ENCODE measurements at places on chromosomes 5 and 9.

DNA sequence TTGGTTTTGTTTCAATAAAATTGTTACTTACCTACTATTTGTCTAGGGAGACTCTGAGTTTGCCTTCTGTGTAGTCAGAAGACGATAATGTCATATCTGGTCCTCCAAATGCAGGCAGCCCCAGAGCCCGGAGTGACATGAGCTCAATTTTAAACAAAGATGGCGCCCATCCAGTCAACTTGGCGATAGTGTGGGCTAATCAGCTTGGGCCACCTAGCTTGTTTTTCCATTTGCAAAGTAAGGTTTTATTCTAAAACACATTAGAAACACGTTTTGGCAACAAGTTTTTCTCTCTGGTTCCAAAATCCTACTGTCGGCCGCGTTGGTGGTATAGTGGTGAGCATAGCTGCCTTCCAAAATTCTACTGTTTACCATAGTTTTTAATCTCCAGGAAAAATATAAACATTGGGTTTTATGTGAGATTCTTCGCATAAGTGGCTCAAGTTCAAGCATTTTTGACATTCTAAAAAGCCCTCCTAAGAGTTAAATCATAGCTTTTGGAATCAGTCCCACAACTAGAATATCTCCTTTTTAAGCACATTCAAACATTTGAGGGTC is 13.2 kb downstream of the TSC1 start:
- no peak for DNase-seq

- DNase-seq, result no peak
Measured at GRCh38 chr5:44814761-44815160, 6.0 kb downstream of the MRPS30 start.

DNA sequence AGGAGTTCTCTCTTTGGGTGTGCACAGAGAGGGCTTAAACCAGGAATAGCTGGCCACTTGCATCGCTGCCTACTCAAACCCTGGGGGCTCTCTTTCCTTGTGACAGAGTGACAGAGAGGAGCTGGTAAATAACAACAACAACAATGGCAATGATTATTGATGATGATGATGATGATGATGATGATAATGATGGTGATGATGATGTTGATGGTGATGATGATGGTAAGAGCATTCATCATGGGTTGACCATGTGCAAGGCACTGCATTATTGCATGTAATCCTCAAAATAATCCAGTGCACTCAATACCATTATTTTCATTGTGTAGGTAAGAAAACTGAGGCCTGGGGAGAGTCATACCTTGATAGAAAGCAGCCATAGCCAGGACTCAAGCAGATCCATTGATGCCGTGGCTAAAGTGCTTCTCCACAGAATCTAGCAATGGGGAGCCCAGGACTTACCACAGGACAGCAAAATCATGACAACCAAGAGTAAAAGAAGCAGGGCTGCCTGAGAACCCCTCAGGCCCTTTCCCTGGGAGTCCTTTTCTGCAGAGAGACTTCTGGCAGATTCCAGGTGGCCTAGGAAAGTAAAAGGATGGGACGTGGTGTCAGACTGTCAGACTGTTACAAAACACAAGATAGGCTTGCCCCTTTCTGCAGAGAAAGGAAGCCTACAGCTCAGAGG is 4.8 kb downstream of the FOXI1 start:
- DNase-seq, result no peak

- no peak for DNase-seq
Measured at GRCh38 chr9:70883963-70884793, 237.2 kb downstream of the TRPM3 start.

DNA sequence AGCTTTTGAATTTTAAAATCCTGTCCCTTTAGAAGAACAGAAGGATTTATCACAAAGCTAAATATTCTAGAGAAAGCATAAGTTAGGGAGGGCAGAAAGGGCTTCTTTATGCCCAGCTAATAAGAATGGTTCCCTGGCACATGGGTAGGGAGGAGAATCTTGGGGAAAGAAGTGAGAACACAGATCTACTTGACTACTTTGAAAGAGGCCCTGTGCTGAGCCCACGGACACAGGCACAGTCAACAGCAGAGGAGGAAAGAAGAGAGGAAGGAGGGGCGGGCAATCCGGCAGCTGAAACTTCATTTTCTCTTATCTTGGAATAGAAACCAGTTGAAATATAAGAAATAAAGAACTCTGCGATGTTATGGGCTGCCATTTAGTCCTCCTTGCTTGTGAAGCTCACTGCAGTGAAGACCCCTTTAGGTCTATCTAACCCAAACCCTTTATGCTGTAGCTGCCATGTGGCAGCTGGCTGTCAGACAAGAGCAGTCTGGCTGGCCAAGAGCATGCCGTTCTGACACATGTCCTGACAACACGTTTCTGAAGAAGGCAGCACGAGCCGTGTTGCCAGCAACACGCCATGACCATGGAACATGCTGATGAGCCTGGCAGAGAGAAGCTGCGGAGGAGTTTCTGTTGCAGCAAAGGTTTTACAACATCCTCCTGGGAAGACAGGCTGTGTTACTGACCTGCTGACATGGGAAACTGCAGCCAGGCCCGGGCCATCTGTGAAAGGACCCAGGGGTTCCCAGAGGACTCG is 34.2 kb downstream of the ABLIM3 start:
- no peak for DNase-seq

DNA sequence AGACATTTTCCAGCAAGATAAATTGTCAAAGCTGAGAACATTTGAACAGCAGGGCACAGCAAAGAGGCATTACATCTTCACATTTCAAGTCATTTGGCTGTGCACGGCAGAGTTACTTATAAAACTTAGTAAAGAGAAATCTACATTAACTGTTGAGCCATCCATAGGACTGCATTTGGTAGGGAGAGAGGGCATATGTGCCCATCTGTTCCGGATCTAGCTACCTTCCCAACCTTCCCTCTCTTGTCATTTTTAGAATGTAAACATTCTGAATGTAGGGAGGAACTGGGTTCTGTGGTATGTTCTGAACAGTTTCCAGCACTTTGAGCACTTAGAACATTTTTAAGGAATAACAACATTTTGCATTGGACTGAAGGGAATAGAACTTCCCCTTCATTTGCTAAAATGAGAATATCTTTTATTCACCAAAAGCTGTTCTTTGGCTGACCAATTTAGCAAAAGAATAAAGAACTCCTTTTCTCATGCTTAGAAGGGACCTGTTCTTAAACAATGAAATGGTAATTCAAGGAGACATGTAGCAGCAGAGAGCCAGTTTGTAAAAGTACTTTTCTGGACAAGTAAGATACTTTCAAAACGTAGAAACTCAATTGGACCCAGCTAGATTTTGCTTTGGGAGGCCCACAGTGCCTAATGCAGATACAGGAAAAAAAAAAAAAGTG is 104.4 kb downstream of the CETN3 start:
- no peak for DNase-seq

DNA sequence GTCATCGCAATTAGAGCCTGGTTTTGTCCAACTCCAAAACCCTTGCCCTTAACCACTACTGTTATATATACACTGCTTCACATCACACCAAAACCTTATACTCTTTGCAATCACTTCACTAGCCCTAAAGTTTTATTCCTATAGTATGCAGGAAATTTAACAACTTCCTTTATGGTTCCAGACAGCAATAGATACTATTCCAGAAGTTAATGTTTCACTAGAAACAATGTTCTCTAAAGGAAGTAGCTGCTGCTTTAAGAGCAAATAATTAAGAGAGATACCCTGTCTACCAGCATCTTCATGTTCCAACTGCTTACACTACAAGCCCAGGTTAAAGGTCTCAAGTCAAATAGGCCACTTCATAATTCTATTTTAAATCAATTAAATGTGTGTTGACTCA is 22.0 kb downstream of the FREM1 start:
- DNase-seq, result no peak

GRCh38 chr5:120499876-120500563 is 35.9 kb downstream of the PRR16 start:
- DNase-seq, result no peak

GRCh38 chr9:97534961-97535594 is 33.6 kb downstream of the TMOD1 start:
- no peak for DNase-seq

DNA sequence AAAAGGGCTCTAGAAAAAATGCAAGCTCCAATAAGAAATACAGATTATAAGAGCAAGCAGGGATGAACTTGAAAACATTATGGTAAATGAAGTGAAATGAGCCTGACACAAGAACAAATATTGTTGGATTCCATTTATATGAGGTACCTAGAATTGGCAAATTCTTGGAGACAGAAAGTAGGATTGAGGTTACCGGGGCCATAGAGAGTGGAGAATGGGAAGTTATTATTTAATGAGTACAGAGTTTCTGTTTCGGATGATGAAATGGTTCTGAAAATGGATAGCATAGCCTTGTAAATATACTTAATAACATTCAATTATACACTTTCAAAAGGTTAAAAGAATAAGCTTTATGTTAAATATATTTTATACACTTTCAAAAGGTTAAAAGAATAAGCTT is 75.6 kb upstream of the SLC12A2 start:
- DNase-seq, result no peak

GRCh38 chr5:77239126-77239741 is 28.8 kb downstream of the PDE8B start:
- DNase-seq, result peak; percentile 19

DNA sequence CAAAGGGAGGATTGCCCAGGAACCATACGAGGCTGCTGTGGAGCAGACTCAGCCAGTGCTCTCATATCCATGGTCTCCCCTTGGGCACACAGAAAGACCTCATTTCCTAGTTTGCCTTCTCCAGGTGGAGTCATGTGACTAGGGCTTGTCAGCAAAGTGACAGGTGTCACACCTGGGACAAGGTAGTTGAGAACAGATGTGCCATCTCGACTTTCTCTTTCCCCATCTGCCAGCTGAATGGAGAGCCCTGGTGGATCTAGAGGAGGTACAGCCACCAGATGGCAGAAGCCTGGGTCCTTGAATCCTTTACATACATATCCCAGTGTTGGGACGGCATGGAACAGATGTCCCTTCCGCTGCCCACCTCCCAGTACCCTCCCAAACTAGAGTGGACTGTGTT is 42.9 kb upstream of the ALDOB start:
- no peak for DNase-seq

- no peak for DNase-seq
Measured at GRCh38 chr5:38022631-38023030, 182.8 kb upstream of the GDNF start.

- DNase-seq, result no peak
Measured at GRCh38 chr5:76495870-76496269, 92.8 kb downstream of the IQGAP2 start.

DNA sequence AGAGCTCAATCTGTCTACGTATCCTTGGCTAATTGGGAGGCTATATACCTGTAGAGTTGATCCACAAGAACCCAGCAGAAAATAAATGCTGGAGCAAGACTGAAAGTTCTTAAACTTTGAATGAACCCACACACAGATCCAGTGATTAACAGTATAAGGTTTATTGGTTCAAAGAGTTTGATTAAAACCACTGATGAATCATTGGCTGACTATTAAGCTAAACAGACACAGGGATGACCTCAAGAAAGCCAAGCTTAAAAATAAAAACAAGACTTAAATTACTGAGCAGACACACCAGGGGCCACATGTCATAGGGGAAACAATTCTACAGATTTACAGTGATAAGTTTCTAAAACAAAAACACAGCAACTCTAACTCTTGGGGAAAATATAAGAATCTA is 163.6 kb downstream of the SPATA31D1 start:
- DNase-seq, result no peak

- DNase-seq, result no peak
Measured at GRCh38 chr9:120299785-120300184, 280.2 kb downstream of the CDK5RAP2 start.

DNA sequence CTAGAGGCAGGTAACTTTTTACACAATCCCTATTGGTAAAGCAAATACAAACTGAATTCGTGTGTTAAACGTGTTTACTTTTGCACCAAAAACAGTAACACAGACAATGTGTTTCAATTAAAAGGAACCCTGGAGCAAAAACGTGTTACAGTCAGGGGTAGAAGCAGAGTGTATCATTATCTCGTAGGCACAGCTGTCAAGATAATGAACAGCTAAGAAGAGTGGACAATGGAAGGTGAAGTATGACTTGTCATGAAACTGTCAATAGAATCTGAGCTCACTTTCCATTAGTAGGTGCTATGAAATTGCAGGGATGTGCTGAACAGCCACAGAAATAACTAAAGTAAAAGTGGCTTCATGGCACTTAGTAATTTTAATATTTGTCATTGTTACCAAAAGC is 1229.8 kb upstream of the WWC1 start:
- no peak for DNase-seq

DNA sequence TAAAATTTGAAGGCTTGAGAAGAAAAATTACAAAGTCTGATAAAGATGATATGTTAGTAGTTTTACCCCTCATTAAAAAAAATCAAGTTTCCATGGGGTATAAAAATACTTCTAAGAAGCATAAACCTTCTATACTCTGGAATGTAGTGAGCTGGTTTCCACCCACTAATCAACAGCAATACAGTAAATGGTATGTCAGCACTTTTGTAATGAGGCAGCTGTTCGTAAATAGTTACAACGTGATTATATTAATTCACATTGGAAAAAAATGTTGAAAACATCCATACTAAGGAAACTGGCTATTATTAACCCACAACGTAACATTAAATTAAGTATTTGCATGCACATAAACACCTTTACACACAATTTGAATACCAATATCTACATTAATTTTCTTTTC is 283.1 kb upstream of the FAM174A start:
- DNase-seq, result no peak

DNA sequence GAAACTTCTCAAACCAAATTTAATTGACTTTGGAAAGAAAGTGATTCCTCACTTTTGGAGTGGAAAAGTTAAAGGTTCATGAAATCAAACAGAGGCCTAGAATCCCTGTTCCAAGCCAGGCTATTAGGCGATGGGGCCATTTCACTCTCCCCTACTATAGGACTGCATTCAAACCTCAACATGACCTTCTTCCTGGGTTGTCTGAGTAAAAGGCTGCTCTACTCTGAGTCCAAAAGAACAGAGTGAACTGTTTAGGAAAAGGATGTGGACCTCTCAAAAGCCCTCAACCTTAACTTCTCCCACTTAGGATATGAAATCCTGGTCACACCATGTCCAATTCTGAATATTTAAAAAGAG is 15.8 kb downstream of the C5orf52 start:
- DNase-seq, result no peak

DNA sequence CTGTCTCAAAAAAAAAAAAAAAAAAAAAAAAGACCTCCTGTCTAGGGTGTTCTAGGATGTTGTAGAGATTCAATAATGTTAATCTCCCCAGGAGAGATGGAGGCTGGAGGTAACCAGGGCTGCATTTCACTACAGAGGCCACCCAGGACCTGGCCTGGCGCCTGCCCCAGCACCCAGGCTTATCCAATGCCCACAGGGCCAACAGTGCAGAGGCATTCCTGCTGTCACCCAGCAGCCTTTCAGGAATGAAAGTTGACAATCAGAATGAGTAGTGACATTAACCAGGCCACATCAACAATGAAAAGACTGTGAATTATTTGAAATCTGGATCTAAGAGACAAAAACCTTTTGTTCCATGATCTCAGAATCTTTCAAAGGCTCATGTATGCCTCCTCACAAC is 36.2 kb upstream of the GABRP start:
- DNase-seq, result no peak

- no peak for DNase-seq
Measured at GRCh38 chr5:179558932-179559283, 8.6 kb downstream of the RUFY1 start.

Measured in T-cell (primary cell).